ENCODE measurements at places on chromosomes 7 and 10.

- no peak for DNase-seq
These were observed 426.4 kb upstream of the FZD8 start for GRCh38 chr10:36068542-36068941.

DNA sequence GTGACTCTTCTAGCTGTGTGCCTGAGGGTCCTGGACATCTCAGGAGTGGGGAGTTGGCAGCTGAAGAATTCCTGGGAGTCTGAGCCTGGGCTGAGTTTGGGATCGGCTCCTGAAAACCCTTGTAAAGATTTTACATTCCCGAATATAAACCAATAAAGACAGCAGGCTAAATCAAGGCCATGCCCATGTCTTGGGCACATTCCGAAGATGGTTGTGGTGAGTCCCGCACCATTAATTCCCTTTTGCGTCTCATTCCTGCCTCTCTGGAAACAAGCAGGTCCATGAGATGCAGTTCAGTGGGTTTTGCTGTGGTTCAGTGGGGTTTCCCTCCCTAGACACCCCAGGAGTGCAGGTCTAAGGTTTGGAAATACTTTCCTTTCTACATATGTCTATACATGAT, 90.9 kb downstream of the COL26A1 start:
- no peak for DNase-seq

- no peak for DNase-seq
These were observed 161.2 kb downstream of the DNAJB6 start for GRCh38 chr7:157497744-157498651.

- DNase-seq = no peak
These were observed 28.2 kb upstream of the ANK3 start for GRCh38 chr10:60417901-60418300.

GRCh38 chr10:111281516-111281915, 204.7 kb downstream of the ADRA2A start:
- DNase-seq = no peak

- no peak for DNase-seq
These were observed 56.9 kb upstream of the WNT16 start for GRCh38 chr7:121271916-121272315.

DNA sequence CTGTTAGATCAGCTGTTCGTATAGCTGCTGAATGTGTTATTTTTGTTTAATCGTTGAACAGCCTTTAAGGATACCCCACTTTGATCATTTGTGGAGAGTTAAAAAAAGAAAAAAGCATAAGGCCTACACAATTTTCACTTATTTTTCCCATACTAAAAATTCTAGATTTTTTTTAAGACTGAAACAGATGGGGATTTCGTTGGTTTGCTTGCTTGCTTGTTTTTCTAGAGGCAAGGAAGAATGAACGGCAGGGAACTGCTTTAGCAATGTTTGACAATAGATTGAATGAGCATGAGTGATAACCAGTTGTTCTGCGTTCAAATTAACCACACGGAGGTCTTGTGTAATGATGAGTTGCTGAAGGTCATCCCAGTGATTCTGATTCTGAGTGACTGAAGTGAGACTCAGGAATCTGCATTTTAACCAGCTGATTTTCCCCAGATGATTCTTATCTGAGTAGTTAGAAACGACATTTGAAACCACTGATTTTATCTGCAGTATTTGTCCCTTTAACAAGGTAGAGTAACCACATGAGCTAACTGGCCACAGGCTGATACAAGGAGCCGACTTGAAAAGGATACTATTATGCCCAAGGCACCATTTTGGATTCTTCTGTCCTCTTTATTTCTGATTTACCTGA, 85.9 kb downstream of the GPR37 start:
- no peak for DNase-seq

DNA sequence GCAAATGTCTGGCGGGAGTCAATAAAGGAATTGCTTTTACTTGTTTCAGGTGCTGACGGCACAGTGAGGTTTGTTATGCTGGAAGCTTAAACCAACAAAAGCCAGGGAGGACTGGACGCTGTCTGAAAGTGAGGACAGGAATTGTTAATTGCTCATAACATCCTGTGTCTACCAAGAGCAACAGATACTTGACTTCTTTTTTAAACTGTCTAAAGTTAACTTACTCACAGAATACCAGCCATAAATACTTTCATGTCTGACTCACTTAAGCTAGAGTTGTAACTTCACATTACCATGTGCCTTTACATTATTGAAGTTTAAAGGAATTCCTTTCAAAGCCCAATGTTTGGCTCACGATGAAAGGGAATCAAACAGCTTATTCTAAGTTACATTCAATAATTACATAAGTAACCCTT, 252.7 kb upstream of the SHH start:
- no peak for DNase-seq

GRCh38 chr7:91543646-91544045, 279.4 kb downstream of the FZD1 start:
- DNase-seq = no peak

- DNase-seq = no peak
These were observed 60.3 kb downstream of the CPXM2 start for GRCh38 chr10:123831259-123831658.

- no peak for DNase-seq
These were observed 125.7 kb downstream of the RGS10 start for GRCh38 chr10:119416855-119417254.

GRCh38 chr7:936386-937054, 18.0 kb downstream of the ADAP1 start:
- no peak for DNase-seq

DNA sequence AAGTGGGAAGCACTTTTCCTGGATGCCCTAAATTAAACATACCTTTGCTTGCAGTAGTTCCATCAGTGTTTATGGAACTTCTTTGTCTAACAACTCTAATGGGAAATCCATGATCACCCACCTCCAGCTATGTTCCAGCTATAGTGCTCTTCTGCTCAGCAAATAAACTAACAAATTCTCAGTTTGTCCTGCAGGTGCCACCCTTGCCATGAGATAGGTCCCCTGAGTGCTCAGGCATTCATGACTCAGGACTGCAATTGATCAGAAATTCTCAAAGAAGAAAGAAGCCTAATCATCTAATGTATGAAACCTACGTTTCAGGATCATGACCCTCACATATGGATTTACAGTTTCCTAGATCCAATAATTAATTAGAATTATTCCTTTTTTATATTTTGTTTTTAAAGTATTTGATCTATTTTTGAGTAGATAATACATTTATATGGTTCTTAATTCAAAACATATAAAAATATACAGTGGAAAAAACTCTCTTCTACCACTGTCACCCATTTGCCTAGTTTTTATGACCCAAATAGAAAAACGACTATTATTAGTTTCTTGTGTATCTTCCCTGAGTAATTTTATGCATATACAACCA, 48.7 kb upstream of the DYNC1I1 start:
- DNase-seq = no peak

GRCh38 chr10:70729763-70730357, 55.3 kb downstream of the TBATA start:
- no peak for DNase-seq

DNA sequence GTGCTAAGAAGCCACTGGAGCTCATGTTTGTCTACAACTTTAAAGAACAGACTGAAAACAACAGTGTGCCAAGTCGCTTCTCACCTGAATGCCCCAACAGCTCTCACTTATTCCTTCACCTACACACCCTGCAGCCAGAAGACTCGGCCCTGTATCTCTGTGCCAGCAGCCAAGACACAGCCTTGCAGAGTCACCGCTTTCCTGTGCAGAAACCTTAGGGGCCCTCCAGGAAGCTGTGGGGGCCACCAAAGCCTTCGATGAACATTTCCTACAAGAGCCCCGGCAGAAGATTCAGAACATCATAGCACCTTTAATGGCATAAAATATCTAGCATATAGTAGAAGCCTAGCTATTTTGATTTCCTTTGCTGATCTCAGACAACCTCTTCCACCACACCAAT, 88.0 kb upstream of the PRSS58 start:
- no peak for DNase-seq

DNA sequence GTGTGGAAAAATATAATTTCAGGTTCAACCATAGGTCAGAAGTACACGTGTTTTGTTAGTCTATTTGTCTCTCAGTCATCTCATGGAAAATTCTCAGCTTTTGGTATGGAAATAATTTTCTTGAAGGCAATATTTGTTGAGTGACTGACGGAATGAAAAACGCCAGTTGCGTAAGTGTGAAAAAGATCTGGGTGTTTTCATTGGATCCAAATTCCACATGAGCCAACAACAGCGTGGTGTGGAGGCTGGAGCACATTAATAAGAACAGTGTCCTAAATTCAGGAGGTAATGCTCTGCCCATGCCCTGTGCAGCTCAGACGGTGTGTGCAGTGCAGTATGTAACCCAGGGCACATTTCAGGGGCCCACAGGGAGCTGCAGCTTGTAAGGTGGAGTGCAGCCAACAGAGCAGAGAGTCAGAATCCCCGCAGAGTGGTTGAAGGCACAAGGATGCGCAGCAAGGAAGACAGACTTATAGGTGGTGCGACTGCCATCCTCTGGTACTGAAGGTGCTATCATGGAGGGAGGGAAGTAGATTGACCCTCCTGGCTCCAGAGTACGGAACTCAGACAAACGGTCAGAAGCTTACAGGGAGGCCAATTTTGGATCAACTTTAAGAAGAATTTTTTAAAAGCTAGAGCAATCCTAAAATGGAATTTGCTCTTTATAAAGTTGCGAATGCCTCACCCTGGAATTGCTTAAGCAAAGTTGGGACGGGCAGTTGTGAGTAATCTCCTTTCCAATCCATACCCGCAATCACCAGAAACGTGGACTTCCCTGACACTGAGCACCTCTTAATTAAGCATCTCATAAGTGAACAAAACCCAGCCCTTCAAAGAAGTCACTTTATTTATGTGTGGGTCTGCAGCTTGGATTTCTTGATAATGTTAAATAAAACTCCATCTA, 38.0 kb downstream of the EGFR start:
- no peak for DNase-seq

DNA sequence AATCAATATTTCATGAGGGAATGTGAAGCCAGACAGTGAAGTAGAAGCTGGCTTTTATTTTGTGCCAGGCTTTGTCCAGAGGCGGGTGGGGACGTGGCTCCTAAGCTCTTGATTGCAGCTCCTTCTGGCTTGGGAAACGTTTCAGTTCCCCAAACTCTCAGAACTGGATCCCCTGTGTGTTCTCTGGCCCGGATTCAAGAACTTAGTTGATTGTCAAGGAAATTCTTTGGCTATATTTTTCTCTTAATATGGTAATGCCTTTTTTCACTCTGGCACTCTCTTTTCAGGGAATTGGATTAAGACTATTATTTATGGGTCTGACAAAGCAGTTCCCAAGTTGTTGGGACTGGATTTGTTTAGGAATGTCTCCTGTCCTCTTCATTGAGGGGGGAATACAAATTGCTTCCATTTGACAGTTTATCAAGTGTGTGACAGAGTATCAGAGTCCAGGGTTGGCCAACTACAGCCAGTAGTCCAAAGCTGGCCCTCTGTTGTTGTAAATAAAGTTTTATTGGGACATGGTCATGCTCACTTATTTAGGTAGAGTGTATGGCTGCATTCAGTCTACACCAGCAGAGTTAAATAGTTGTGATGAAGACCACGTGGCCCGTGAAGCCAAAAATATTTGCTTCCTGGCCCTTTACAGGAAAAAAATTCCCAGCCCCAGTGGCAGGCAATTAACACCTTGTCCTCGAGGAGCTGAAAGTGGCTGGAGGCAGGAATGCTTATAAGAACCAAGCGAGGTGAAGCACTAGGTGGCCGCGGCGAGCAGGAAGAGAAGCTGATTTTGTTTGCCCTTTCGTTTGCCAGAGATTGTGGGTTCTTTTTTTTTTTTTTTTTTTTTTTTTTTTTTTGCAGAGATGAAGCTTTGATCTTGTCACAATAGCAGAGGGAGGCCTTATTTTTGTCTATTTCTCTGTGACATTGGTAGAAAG, 34.3 kb downstream of the HTRA1 start:
- no peak for DNase-seq

- no peak for DNase-seq
These were observed 20.4 kb downstream of the TEX36 start for GRCh38 chr10:125662584-125662983.

- no peak for DNase-seq
These were observed 92.0 kb downstream of the TCF7L2 start for GRCh38 chr10:113041841-113042750.

- DNase-seq = no peak
These were observed 70.1 kb upstream of the RAB11FIP2 start for GRCh38 chr10:118116715-118117449.

Measured in type B pancreatic cell (in vitro differentiated cells).